Right renal pelvis (tissue), 4 donors: ENCODE measurements at places on chromosomes 3 and 15. TPM values are rescaled to one million over a fixed set of nuclear protein-coding genes. Genes with fewer than 3 reads are reported as not detected.

The FBXL2 gene
- polyA plus RNA-seq: 28.8 TPM

DNA sequence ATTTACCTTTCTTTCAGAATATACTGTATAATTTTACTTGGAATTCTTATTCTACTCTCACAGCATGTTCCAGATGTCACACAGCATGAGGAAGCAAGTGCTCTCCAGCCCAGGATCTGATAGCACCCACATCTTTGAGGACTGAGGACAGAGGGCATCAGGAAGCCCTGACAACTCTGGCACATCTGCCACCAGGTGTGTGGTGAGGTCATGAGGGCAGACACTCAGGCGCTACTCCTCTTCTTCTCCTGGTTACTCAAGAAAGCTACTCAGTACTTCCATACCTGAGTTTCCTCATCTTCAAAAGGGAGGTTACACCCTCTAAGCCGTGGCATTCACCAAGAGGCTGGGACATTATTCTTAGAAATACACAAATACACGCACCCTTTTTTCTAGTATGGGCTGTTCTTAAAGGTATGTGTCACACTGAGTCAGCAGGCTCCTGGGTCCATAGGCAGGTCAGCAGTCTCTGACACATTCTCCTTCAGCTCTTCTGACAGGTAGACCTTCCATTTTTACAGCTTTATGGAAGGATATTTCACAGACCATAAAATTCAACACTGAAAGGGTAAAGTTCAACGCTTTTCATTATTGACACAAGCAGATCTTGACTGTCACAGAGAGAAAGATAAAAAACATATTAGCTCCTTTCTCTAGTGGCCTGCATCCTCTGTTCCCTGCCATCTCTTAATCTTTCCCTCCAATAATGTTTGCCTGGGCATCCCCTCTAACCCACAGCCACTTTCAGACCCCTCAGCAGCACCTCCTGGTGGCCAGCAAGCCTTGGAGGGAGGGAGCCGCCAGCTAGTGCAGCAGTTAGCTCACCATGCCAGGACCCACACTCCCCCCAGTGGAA, 103.2 kb upstream of the TJP1 start:
- DNase-seq: peak; percentile 49

- no peak for DNase-seq
Observed at GRCh38 chr3:39502838-39503145, 35.3 kb downstream of the MOBP start.

The CHST14 gene
- polyA plus RNA-seq: 42.7 TPM

- no peak for DNase-seq
Observed at GRCh38 chr3:88189361-88189810, 39.6 kb downstream of the C3orf38 start.

DNA sequence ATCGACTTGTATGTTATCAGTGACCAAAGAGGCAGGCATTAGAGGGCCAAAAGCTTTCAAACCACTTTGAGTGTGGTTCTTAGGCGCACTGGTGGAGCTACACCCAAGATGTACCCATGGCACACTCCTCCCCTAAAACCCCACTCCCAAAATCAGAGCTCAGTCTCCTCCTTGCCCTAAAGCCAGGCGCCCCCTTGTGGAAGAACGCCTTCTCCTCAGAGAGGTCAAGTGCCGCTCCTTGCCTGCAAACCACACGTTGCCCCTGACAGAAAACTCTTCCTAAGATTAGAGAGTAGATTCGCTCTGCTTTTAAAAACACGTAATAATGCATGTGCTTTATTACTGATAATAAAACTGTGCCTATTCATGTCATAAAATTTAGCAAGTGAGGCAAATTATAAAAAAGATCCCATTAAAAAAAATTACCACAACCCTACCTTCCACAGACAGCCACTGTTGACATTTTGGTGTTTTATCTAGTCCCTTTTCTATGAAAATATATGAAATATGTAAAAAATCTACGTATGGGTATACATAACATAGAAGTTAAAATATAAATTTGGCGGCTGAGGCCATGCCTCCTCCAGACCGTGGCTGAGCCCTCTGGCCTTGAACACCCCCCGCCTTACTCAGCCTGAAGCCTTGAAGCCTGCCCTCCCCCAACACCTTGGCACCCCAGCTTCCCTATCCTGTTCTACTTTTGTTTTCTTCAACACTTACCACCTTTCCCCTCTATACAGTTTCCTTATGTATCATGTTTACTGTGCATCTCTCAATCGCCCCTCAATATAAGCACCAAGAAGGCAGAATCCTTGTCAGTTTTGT, 33.5 kb downstream of the BCL2L10 start:
- DNase-seq: peak; percentile 37

- DNase-seq: no peak
Observed at GRCh38 chr3:15601046-15601398, 347 bp downstream of the HACL1 start.

GRCh38 chr3:194304186-194304917, 46.8 kb downstream of the CPN2 start:
- no peak for DNase-seq

DNA sequence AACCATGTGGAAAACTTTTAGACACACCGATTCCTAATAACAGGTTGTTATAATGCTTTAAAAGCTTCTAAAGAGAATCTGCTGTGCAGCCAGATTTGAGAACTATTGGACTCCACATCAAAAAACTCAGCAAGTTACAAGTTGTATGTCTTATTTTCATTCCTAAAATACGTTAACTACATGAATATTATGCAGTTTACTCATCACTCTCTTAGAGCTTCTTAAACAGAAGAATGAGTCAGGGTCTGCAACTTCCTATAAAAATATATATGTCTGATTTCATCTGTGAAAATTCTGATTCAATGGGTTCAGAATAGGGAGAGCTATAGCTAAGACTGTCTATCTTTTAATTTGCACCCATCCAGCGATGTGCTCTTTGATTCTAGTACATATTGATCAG, 244.2 kb upstream of the EPHA3 start:
- DNase-seq: no peak

GRCh38 chr15:49890689-49891088, 228.3 kb downstream of the ATP8B4 start:
- DNase-seq: no peak

The ATP11B gene
- polyA plus RNA-seq: 60.9 TPM

The ZPLD1 gene
- polyA plus RNA-seq: 0.59 TPM
